ENCODE measurements at places on chromosomes 4 and X.

DNA sequence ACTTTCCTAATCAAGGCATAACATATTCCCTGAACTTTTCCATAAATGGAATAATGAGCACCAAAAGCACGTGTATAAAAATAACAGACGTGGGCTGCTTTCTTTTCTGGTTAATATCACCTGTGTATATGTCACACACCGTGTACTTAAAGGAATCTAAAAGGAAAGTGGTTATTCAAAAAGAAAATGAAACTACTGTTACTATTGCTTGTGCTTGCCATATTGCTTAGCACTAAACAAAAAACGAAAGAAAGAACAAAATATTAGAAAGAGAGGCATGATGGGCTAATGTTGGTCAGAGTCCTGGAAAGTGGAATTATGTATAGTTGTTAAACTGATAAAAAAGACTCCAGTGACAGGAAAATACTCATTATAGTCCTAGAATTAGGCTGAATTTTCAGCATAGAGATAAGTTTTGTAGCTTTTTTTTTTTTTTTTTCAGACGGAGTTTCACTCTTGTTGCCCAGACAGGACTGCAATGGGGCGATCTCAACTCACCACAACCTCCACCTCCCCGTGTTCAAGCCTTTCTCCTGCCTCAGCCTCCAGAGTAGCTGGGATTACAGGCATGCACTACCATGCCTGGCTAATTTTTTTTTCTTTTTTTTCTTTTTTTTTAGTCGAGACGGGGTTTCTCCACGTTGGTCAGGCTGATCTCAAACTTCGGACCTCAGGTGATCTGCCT is 123.2 kb downstream of the PABPC4L start:
- DNase-seq = no peak

- no peak for DNase-seq
These were observed 67.6 kb upstream of the TMEM150C start for GRCh38 chr4:82629238-82630000.

DNA sequence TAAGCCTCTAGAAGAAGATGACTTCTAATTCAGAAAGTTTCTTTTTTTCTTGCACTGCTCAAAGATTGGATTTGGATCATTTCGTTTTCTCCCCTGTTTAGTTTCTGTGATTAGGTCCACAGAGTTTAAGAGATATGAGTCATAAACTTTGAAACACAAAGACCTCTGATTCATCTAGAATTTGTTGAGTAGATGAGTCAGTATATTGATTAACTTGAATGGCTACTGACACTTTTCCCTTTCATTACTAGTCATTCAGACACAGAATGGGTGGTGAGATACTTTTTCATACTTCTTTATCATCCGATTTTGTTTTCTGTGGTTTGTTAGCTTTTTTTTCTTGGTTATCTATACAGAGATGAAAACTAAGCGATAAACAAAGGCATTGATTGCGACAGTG is 34.1 kb upstream of the AFF2 start:
- DNase-seq = no peak

DNA sequence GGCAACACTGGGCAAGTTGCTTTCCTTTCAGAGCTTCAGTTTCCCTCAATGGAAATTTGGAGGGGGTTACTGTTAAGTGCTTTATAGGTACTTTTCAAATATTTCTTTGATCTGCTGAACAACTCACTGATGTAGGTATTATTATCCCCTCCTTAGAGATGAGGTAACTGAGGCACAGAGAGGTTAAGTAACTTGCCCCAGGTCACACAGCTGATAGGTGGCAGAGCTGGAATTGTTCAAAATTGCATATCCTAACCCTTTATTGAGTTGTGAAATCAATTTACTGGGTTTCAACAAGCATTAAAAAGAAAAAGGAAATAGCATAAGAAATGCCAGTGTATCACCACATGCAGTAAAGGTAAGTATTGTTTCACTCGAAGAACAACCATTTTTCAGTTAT is 6.6 kb downstream of the PPP1R3F start:
- no peak for DNase-seq

DNA sequence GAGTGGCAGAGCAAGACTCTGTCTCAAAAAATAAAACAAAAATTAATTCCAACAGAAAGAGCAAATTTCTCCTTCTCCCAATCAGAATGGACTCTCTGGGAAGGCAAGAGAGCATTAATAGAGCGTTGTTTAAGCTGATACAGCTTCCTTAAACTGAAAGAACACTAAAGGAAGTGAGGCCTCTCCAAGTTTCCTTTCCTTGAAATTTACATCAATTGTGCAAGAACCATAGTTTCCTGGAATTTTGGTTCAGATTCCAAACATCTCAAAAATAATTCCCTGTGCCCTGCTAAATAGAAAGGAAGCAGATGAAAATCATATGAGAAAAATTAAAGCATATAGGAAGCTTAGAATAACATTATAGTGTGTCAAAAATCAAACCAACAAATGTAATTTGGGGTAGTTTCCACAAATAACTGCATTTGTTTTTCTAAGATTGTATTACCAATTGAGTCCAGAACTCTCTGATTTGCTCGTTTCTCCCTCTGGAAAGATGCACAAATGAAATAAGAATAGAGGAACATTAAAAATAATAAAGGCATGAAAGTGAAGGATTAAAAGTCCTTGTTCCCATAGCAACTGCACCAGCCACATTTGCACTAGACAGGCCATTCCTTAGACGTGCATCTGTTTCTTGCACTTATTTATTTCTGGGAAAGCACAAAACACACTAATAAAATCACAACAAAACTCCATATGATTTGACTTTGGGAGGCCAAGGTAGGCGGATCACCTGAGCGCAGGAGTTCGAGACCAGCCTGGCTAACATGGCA is 3.7 kb upstream of the FAM241A start:
- no peak for DNase-seq

DNA sequence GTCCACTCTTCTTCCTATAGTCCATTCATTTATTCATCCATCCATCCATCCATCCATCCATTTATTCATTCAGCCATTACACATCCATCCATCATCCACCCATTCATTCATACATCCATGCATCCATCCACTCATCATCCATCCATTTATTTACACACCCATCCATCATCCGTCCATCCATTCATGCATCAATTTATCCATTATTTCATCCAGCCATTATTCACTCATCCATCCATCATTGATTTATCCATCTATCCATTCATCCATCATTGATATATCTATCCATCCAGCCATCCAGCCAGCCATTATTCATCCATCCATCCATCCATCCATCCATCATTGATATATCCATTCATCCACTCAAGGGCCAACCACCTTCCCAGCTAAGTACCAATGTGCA is 12.7 kb downstream of the CPZ start:
- no peak for DNase-seq

- DNase-seq = no peak
These were observed 646 bp upstream of the GSX2 start for GRCh38 chr4:54099287-54099747.

DNA sequence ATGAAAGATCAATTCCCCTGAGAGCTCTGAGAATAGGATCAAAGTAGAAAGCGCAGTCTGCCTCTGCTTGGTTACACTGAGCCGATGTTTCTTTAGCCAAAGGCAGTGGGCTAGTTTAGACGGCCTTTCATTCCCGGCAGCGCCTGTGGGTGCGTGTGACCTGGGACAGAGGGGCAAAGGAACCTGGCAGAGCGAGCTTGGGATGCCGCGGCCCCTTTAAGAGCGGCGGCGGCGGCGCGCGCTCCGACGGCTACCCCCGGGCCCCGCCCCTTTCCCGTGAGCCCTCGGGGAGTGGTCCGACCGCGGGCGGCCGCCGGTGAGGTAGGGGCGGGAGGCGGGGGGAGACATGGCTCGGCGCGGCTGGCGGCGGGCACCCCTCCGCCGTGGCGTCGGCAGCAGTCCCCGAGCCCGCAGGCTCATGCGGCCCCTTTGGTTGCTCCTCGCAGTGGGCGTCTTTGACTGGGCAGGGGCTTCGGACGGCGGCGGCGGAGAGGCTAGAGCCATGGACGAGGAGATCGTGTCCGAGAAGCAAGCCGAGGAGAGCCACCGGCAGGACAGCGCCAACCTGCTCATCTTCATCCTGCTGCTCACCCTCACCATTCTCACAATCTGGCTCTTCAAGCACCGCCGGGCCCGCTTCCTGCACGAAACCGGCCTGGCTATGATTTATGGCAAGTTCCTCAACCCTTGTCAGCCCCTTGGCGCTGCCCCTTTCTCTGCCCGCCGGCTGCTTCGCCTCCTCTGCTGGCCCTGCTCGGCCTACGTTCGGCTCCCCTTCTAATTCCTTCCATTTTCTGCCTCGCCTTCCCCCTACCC is at the start of gene SLC9A6:
Gene SLC9A6 (plus strand): TSS at position 279 of the 816 bp plus-strand sequence. CDS start 224 bp downstream, at position 503.
- DNase-seq = peak; percentile 17

- no peak for DNase-seq
These were observed 280.2 kb upstream of the GALNTL6 start for GRCh38 chr4:171532968-171533367.

GRCh38 chrX:154032653-154033052 is 13.0 kb upstream of the IRAK1 start:
- DNase-seq = no peak

- no peak for DNase-seq
These were observed 154.9 kb upstream of the EPHA5 start for GRCh38 chr4:65825116-65825753.

DNA sequence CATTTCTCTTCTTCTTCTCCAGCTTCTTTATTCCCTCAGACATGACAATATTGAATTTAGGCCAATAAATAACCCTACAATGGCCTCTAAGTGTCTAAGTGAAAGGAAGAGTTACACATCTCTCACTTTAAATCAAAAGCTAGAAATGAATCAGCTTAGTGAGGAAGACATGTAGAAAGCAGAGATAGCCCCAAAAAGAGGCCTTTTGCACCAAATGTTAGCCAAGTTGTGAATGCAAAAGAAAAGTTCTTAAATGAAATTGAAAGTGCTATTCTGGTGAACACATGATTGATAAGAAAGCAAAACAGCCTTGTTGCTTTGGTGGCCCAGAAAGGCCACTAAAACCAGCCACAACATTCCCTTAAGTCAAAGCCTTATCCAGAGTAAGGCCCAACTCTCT is 146.2 kb upstream of the HHIP start:
- DNase-seq = no peak

DNA sequence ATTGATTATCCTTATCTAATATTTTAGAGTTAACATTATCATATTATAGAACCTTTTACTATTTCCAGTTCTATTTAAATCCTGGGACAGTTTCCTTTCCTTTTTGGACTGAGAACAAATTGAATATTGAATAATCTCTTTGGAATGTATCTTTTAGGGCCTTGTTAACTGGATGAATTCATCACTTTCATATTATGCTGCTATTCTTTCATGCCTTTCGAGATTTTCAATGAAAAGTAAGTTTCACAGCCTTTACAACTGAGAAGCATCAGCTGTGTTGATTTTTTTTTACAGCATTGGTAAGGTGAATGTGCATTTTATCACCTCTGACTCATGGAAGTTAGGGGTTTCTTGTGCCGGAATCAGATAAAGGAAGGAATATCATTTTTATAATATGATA is 39.6 kb downstream of the PDLIM5 start:
- DNase-seq = no peak

GRCh38 chr4:87405211-87405820 is 14.3 kb upstream of the HSD17B11 start:
- DNase-seq = no peak

DNA sequence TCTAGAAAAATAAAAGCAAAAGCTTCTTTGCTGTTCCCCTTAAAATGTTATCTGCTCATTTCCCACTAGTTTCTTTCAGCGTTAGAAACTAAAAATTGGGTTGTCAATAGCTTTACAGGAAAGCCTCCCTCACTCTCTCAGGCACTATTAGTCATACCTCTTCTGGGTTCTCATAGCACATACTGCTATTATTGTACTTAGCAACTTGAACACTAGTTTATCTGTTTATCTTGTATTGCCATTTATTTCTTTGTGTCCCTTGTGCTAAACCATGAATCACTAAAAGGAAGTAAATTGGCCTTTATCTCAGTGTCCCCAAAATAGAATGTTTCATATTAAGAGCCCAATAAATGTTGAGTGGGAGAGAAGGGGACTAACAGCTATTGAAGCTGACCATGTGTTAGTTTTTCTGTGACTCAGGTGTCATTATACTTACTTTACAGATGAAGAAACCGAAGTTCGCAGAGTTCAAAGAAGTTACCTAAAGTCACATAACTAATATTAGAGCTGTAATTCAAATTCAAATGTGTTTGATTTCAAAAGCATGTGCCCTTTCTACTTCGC is 124.8 kb upstream of the CITED1 start:
- DNase-seq = no peak

- no peak for DNase-seq
These were observed 5.4 kb upstream of the PHEX start for GRCh38 chrX:22026731-22027130.

DNA sequence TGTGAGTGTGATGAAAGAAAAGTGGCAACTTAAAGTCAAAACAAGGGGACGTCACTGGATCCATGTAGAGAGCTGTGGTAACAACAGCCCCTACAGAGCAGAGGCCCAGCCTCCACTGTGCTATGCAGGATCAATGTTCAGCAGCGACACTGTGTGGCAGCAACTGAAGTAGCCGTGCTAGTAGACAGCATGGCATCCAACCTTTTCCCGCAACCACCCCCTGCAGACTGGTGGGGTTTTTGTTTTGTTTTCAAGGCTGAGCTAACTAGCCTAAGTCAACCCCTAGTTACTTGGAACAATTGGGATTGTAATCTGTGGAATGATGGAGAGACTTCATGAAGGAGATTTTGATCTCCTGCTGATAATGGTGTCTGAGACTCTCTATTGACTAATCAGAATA is 44.4 kb upstream of the PPARGC1A start:
- no peak for DNase-seq

GRCh38 chrX:68697465-68698125 is 50.1 kb downstream of the STARD8 start:
- DNase-seq = no peak

- no peak for DNase-seq
These were observed 19.1 kb downstream of the BCOR start for GRCh38 chrX:40078489-40079227.

DNA sequence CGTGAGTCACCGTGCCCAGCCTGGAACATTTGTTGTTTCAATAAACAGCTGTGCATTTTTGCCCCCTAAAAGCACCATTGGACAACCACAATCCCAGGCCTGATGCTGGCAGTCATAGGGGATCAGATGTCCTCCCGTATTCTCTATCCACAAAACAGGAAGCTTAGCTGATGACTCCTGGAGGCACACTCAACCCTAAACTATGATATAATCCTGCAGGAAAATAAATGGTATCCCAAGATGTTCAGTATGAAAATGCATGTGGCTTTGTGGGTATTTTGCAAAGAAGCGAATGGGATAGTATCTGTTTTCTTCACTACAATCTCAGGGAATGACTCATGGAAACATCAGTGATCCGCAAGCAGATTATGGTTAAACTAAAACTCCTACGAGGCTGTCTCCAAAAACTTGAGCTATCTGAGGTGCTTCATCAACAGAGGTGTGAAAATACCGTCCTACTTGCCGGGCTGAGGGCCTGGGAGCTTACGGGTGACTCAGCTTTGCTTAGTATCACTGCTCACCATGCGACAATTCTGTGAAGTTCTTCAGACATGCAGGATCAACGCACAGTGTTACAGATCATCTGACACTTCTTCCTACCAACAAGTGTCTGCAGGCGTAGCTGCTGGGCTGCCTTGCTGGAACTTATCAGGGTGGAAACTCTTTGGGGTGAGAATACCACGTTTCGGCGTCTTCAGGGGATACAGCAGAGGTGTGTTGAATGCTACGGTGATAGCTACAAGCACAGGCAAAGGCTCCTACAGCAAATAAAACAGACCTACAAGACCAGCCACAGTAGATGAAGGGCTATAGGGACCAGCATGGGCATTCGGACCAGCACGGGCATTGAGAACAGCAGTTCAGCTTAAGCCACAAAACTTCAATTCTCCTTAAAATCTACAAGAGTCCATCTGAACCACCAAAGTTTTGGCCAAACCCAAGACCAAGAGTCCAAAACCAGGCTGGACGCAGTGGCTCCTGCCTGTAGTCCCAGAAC is 148.5 kb downstream of the DHRSX start:
- no peak for DNase-seq

- DNase-seq = no peak
These were observed 49.9 kb downstream of the ZNF157 start for GRCh38 chrX:47420265-47420664.

Measured in SHP77 (cell line).